ENCODE measurements at places on chromosomes 2 and 18. TPM values are rescaled to one million over a fixed set of nuclear protein-coding genes. Genes with fewer than 3 reads are reported as not detected.

- no peaks in the 10 kb centered on the region for H3K4me1 ChIP-seq
- DNase-seq, result no peak
- no peak overlapping the region for H3K27ac ChIP-seq
- H3K27me3 ChIP-seq, result no peaks in the 10 kb centered on the region
Observed at GRCh38 chr2:129883121-129883520, 96.3 kb upstream of the RAB6C start.

DNA sequence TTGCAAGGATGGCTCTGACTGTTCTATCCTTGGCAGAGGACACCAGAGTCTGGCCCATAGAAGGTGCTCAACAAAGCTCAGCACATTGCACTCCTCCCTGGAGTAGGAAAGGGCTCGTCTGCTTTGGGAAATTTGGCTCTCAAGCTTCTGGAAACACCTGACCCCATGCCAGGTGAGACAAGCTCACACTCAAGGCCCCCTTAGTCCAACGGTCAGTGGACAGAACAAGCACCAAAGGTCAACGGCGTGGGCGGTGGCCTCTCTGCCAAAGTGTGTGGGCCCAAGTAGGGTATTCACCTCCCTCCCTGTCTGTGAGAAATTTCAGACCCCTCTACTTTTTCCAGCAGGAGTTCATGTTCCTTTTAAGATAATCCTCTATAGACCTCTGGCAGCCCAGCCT is 2.0 kb upstream of the STEAP3 start:
- no peak for DNase-seq
- no peaks in the 10 kb centered on the region for H3K36me3 ChIP-seq
- peaks cover 24% of the 10 kb centered on the region for H3K4me1 ChIP-seq
- no peak overlapping the region for H3K27ac ChIP-seq
- H3K4me3 ChIP-seq, result no peak overlapping the region
- no peaks in the 10 kb centered on the region for H3K27me3 ChIP-seq

DNA sequence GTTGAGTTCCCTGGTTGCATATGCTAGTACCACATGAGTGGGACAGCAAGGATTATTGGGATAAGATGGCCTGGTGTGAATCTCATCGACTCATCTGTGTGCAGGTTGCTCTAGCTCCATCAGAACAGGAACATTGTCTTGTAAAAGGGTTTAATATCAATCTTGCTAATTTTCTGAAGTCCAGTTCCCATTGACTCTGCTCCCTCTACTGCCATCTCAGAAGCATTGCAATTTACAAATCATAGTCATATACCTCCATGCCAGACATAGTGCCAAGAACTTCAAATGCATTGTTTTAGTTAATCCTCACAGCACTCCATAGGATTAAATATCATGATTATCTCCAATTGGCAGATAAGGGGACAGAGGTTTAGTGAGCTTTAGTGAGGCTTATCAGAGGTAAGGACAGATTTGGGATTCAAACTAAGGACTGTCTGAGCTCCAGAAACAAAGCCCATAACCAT is 4.8 kb upstream of the STAT4 start:
- peaks cover 18% of the 10 kb centered on the region for H3K27me3 ChIP-seq
- no peak overlapping the region for H3K27ac ChIP-seq
- no peaks in the 10 kb centered on the region for H3K36me3 ChIP-seq
- no peak overlapping the region for H3K4me3 ChIP-seq
- no peaks in the 10 kb centered on the region for H3K4me1 ChIP-seq

DNA sequence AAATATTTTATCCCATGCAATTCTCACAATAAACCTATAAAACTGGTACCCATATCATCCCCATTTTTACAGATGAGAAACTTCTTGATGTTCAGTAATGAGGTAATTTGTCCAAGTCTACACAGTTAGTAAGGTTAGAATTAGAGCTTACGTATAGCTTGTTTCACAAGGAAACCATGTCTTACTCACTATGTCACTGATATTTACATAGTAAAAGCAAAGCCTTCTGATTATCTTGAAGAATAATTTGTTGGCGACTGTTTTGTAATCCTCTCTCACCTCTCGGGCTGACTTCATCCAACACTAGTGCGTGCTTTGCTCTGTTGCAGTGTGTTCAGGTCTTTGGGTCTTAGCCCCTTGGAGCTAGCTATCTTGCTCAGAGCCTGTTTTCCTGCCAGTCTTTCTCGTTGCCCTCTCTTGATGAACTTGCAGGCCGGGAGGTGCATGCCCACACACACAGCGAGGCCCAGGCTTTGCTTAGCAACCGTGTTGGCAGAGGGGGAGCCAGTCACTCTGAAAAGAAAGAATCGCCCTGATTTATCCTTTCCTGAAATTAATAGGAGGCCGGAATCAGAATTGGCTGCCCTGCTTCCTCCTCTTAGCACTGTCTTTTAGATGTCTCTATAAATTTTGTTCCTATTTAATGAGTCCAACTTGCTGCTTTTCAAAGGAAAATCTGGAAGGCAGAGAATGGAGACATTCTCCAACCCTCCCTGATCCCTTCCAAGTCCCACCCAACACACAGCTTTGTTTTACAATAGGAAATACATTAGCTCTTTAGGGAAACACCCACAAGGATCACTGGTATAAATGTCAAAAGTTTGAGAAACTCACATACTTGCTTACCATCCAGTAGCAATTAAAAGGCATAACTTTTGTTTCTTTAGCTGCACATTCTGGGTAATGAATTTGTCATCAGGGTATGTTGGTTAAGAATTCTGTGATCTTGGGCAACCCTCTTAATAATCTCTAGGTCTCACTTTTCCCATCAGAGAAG is 97.6 kb upstream of the SEC11C start:
- H3K4me1 ChIP-seq, result no peaks in the 10 kb centered on the region
- no peak overlapping the region for H3K27ac ChIP-seq
- DNase-seq, result no peak
- no peak overlapping the region for H3K4me3 ChIP-seq
- no peaks in the 10 kb centered on the region for H3K27me3 ChIP-seq

- H3K4me3 ChIP-seq, result no peak overlapping the region
- H3K4me1 ChIP-seq, result peaks cover 45% of the 10 kb centered on the region
- H3K27me3 ChIP-seq, result no peaks in the 10 kb centered on the region
- H3K27ac ChIP-seq, result peak overlapping the region; percentile 85
- DNase-seq, result no peak
- H3K36me3 ChIP-seq, result no peaks in the 10 kb centered on the region
Observed at GRCh38 chr2:172929644-172930043, 146.0 kb upstream of the MAP3K20 start.

GRCh38 chr2:168255103-168255502 is 7.7 kb upstream of the STK39 start:
- H3K36me3 ChIP-seq, result no peaks in the 10 kb centered on the region
- no peak overlapping the region for H3K27ac ChIP-seq
- H3K4me3 ChIP-seq, result no peak overlapping the region
- no peaks in the 10 kb centered on the region for H3K4me1 ChIP-seq

DNA sequence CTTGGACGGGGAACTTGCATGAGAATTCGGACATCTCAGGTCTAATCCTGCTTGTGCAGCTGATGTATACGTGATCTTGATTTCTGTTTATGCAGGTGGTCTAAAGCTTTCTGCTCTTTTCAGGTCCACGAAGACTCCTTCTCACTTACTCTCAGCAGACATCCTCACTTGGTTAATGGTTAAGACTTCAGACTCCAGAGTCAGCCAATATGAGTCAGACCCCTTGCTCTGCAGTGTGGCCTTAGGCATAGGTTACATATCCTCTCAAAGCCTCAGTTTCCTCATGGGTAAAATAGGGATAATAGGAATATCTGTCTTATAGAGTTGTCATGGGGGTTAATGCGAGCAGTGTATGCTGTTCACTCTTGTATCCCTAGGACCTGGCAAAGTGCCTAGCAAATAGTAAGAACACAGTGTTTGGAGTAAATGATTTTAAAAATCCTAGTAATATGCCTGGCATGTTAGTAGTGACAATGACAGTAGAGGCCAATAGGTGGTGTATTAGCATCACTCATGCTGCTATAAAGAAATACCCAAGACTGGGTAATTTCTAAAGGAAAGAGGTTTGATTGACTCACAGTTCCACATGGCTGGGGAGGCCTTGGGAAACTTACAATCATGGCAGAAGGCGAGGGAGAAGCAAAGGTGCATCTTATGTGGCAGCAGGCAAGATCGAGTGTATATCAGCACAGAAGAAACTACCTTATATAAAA is 42.3 kb downstream of the XRCC5 start:
- no peak overlapping the region for H3K27ac ChIP-seq
- DNase-seq, result no peak
- H3K4me3 ChIP-seq, result no peak overlapping the region
- H3K4me1 ChIP-seq, result no peaks in the 10 kb centered on the region
- H3K27me3 ChIP-seq, result no peaks in the 10 kb centered on the region
- peaks cover 93% of the 10 kb centered on the region for H3K36me3 ChIP-seq

DNA sequence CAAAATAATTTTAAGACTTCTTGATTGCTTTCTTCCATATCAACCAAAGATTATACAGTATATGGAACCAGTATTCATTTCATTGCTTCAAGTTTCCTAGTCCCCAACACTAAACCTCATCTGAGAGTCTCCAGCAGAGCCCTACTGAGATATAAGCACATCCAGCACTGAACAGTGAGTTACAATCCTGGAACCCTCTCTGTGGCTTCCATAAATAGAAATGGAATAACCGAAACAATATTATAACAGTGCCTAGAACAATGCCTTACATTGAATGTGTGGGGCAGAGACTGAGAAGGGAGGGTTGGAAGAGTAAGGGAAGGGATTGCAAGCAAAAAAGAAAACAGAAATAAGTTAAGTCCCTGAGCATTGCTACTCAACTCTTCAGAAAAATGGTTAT is 18.9 kb downstream of the AAK1 start:
- peaks cover 5% of the 10 kb centered on the region for H3K36me3 ChIP-seq
- no peak overlapping the region for H3K4me3 ChIP-seq
- no peaks in the 10 kb centered on the region for H3K27me3 ChIP-seq
- H3K27ac ChIP-seq, result no peak overlapping the region
- peak; percentile 13 for DNase-seq

DNA sequence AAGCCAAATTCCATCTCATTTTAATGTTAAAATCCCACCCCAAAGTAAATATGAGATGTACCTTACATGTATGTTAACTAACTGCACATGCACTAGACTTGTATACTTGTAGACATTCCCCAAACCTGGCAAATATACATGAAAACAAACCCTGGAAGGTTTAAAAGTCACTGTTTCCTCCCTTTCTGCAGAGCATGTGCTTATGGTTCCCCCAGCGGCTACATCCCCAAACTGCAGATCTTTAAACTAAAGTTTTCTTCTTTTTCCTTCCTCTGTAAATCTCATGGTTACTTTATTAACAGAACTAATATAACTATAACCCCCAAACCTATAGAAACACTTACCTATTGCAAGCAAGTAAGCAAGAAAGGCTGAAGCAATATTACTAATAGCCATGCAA is 731.5 kb downstream of the LRP1B start:
- no peaks in the 10 kb centered on the region for H3K27me3 ChIP-seq
- H3K4me3 ChIP-seq, result no peak overlapping the region
- no peaks in the 10 kb centered on the region for H3K4me1 ChIP-seq
- no peak overlapping the region for H3K27ac ChIP-seq
- no peaks in the 10 kb centered on the region for H3K36me3 ChIP-seq
- DNase-seq, result no peak

DNA sequence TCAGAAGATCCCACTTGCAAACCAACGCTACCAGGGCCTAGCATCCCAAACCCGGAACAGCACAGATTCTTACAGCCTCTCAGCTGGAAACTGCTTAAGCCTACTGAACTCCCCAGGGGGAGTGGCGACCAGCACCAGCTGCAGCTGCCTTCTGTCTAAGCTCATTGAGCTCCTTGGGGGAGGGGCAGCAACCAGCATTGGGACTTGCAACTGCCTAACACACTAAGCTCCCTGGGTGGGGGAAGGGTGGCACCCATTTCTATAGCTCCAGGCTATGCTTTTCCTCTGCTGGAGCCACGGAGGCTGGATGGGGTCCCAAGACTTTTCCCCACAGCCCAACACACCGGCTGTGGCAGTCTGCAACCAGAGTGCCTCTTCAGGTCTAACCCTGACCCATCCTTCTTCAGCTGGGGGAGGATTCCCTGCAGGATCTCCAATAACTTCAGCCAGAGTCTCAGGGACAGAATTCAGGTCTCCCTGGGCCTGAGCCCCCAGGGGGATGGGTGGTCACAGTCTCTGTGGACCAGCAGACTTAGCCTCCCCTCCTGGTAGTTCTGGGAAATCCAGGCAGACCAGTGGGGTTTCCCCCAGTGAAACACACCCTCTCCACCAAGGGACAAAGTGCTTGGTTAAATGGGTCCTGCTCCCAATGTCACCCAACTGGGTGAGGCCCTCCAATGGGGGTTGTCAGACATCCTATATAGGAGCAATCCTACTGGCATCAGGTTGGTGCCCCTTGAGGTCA is 45.9 kb upstream of the ITGA4 start:
- no peaks in the 10 kb centered on the region for H3K36me3 ChIP-seq
- H3K4me1 ChIP-seq, result peaks cover 23% of the 10 kb centered on the region
- DNase-seq, result peak; percentile 99
- peak overlapping the region; percentile 68 for H3K27ac ChIP-seq
- H3K27me3 ChIP-seq, result no peaks in the 10 kb centered on the region

DNA sequence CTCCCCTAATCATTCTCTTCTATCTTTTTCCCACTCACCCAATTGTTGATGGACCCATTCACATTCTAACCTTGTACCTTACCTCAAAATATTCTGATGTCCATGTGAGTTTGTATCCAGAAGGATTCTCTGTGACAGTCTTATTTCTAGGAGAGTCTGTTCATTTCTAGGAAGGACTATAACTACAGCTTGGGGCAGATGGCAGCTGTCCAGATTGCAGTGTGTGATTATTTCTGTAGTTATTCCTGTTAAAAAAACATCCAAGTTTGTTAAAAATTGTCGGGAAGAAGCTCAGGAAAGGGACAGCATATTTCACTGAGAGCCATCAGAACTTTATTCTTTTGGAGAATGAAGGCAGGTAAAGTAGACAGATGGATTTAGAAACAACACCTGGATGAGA is 142.6 kb downstream of the RAPGEF4 start:
- H3K27me3 ChIP-seq, result no peaks in the 10 kb centered on the region
- no peak overlapping the region for H3K27ac ChIP-seq
- peak; percentile 17 for DNase-seq
- peaks cover 8% of the 10 kb centered on the region for H3K4me1 ChIP-seq
- H3K4me3 ChIP-seq, result no peak overlapping the region

GRCh38 chr2:223934870-223935269 is 10.3 kb downstream of the WDFY1 start:
- no peak for DNase-seq
- no peak overlapping the region for H3K27ac ChIP-seq
- no peaks in the 10 kb centered on the region for H3K27me3 ChIP-seq
- H3K36me3 ChIP-seq, result no peaks in the 10 kb centered on the region
- no peak overlapping the region for H3K4me3 ChIP-seq

GRCh38 chr18:9079818-9080528 is 22.5 kb upstream of the NDUFV2 start:
- no peaks in the 10 kb centered on the region for H3K36me3 ChIP-seq
- DNase-seq, result no peak
- H3K27ac ChIP-seq, result no peak overlapping the region
- no peaks in the 10 kb centered on the region for H3K27me3 ChIP-seq
- H3K4me1 ChIP-seq, result no peaks in the 10 kb centered on the region

- H3K27ac ChIP-seq, result no peak overlapping the region
- no peaks in the 10 kb centered on the region for H3K4me1 ChIP-seq
- no peak for DNase-seq
- H3K36me3 ChIP-seq, result no peaks in the 10 kb centered on the region
- H3K4me3 ChIP-seq, result no peak overlapping the region
- no peaks in the 10 kb centered on the region for H3K27me3 ChIP-seq
Observed at GRCh38 chr2:98090951-98091350, 4.0 kb downstream of the VWA3B start.

RESP18 gene
- total RNA-seq, result not detected

C2orf76 gene
- total RNA-seq, result 7.0 TPM

LOXL3 gene
- 16.8 TPM for total RNA-seq

POTEC gene
- total RNA-seq, result not detected

SNORC gene
- 0.33 TPM for total RNA-seq

CTAGE1 gene
- not detected for total RNA-seq

ZNF519 gene
- 20.0 TPM for total RNA-seq

COLEC11 gene
- 0.51 TPM for total RNA-seq

ALKAL2 gene
- total RNA-seq, result 0.43 TPM

CPO gene
- total RNA-seq, result not detected

SRD5A2 gene
- total RNA-seq, result not detected

ABCG8 gene
- 0.04 TPM for total RNA-seq

Data from SJCRH30 (cell line).